ENCODE measurements at places on chromosomes 1 and 21.

DNA sequence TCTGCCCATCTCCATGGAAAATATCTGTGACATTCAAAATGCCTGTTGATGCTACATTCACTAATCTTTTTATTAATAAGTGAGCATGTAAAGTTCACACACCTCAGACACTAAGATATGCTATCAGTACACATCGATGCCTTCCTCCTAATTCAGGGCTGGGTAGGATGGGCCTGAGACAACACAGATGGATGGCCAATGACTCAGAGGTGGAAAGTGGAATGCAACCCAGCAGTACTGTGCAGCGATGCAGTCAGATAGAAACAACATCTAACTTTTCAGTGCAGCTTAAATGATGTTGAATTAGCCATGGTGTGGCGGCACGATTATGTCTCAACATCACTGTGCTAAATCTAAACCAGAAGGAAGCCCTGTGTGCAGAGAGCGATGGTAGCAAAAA, 161.6 kb upstream of the KCNJ15 start:
- DNase-seq = peak; percentile 6

GRCh38 chr1:20261095-20261494, 29.6 kb upstream of the VWA5B1 start:
- DNase-seq = no peak

DNA sequence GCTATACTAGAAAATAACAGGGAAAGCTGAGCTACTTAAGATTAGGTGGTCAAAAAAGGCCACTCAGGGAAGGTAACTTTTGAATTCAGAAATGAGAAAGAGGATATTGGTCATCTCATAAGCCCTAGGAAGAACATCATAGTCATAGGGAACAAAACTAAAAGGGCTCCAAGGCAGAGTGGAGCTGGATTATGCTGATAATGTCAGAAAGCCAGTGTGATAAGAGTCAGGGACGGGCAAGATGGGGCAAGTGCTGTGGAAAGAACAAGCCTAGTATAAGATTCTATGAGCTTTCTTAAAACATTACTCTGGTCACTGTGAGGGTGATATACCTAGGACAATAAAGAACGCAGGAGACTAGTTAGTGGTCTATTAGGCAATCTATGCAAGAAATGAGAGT, 106.6 kb downstream of the DUSP10 start:
- no peak for DNase-seq

DNA sequence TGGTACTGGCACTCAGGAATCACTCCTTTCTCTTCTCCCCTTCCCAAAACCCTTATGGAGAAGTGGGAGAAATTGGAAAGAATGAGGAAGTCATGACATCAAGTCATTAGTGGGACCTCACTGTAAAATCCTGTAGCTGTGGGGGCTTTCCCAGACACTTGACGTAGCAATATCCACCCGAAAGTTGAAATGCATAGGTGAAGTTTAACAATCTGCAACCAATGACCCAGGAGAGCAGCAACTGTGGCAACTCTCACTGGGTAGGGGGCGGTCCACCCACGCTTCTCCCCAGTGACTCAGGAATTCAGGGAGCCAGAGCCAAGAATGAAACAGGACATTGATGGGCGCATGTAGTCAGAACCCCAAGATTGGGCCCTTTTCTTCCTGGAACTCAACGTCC, 27.0 kb downstream of the ABCA4 start:
- DNase-seq = peak; percentile 77

- no peak for DNase-seq
These were observed 20.0 kb downstream of the PHLDA3 start for GRCh38 chr1:201448990-201449389.

DNA sequence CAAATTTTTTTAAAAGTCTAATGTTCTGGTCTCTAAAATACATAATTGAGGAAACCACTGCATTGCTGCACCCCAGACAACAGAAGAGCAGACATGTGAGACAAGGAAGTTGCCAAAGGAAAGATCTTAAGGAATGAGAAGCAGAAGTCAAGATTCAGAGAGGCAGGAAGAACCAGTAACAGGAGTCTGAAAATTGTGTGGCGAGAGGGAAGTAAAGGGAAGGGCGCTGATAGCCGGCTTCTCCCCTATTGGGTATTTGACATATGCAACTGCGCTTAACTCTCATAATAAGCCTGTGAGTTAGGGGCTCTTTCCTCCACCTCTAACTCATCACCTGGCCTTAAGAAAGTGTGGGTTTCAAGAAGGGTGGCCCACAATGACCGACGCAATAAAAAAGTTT, 21.9 kb upstream of the KIF14 start:
- DNase-seq = no peak

DNA sequence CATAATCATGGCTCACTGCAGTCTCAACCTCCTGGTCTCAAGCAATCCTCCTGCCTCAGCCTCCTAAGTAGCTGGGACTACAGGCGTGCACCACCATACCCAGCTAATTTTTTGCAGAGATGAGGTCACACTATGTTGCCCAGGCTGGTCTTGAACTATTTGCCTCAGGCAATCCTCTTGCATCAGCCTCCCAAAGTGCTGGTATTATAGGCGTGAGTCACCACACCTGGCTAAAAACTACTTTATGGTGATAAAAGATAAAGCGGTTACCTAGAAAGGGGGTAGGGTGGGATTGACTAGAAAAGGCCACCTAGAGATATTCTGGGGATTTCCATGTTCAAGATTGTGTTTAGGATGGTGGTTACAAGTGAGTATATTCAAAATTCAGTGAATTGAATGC, 5.0 kb downstream of the TSTD1 start:
- DNase-seq = no peak

DNA sequence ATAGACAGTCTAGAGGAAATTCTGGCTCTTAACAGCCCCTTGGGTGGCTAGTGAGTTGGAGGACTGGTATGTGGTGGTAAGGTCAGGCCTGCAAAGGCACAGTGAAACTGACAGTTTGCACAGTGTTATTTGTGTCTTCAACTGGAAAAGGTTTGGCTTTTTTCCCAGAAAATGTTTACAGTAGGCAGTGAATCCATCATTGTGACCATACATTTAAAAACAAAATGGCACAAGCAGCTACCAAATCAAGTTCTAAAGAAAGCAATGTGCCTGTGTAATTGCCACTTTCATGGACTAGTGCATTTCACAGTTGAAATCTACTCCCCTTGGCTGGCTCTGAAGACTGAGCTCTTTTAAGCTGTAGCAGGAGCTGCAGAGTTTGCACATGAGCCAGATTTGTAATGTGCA, 24.8 kb downstream of the ATPAF1 start:
- peak; percentile 67 for DNase-seq

- DNase-seq = no peak
These were observed 20.9 kb downstream of the SLC1A7 start for GRCh38 chr1:53121319-53122172.

DNA sequence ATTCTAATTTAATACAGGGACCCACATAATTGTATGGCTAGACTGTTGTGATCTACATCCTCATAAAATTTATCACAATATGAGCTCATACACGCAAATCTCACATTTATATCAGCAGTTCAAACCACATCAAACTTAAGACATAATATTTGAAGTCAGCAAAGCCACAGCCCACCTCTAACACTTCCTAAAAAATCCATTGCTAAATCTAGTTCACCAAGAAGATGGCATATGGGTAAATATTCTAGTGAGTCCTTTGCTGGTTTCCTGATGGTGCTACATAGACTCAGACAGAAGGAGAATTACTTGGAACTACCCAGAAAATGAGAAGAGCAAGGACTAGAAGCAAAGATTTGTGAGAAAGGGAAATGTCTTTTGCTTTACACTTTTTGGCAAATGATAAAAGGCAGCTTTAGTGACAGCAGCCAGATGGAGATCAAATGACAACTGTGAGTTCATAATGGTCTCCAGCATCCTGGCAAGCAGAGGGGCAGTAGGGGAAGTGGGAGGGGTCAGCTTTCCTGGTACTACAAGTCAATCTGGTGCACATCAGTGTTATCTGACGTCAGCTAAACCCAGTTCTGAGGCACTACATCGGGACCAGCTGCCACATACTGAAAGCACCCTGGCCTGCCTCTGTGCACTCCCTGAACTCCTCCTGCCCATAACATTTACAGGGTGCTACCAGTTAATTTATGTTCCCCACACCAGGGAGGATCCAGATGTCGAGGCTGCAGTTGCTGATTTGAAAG, 10.6 kb upstream of the GADD45A start:
- DNase-seq = peak; percentile 37

GRCh38 chr1:215192306-215192705, 109.8 kb downstream of the KCNK2 start:
- no peak for DNase-seq

- no peak for DNase-seq
These were observed 243.5 kb downstream of the TGFB2 start for GRCh38 chr1:218588540-218589172.

- no peak for DNase-seq
These were observed 135.9 kb upstream of the CHRM3 start for GRCh38 chr1:239250353-239251035.

DNA sequence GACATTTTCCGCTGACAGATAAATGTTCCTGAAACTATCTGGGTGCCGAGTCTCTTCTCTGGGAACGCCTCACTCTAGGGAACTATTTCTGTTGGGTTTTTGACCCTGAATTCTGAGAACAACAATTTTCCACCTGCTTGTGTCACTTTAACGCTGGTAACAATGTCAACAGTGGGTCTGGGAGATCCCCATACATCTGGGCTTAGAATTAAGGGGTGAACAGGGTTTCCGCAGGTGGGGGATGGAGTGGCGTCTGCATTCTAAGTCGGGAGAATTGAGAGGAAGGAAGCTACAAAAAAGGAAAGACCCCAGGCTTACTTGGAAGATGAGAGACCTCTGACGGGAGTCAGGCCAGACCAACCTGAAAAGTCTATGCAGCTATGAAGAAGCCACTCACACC, 8.7 kb downstream of the CD247 start:
- DNase-seq = no peak

GRCh38 chr1:161994175-161994668, 29.4 kb downstream of the OLFML2B start:
- no peak for DNase-seq

GRCh38 chr1:195520757-195521156, 1087.5 kb downstream of the KCNT2 start:
- no peak for DNase-seq

GRCh38 chr1:178238722-178239510, 145.0 kb downstream of the RASAL2 start:
- DNase-seq = peak; percentile 83

- DNase-seq = no peak
These were observed 95.1 kb downstream of the GPATCH2 start for GRCh38 chr1:217535601-217536377.

DNA sequence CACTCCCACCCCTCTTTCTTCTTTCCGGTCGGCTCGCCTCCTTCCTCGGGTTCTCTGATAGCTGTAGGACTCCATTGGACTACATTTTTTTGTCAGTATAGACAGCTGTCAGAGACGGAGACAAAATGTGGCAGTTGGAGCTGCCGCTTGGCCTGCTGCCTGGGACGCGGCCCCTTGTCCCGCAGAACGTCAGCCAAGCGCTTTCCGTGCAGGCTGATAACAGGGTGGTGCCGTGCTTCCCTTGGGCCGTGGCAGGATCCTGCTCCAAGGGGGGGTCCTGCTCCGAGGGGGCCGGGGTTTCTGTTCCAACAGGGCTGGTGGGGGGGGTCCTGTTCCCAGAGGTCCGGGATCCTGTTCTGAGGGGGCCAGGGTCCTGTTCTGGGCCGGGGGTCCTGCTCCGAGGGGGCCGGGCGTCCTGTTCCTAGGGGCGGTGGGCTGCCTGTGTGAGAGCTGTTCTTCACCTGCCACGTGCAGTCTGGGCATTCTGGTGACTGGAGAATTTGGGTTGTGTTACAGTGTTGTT, 4.9 kb downstream of the SKI start:
- no peak for DNase-seq

- DNase-seq = no peak
These were observed 178.3 kb downstream of the CACNA1E start for GRCh38 chr1:181661569-181661968.

- peak; percentile 43 for DNase-seq
These were observed 25.6 kb downstream of the S100A10 start for GRCh38 chr1:151968058-151968457.

DNA sequence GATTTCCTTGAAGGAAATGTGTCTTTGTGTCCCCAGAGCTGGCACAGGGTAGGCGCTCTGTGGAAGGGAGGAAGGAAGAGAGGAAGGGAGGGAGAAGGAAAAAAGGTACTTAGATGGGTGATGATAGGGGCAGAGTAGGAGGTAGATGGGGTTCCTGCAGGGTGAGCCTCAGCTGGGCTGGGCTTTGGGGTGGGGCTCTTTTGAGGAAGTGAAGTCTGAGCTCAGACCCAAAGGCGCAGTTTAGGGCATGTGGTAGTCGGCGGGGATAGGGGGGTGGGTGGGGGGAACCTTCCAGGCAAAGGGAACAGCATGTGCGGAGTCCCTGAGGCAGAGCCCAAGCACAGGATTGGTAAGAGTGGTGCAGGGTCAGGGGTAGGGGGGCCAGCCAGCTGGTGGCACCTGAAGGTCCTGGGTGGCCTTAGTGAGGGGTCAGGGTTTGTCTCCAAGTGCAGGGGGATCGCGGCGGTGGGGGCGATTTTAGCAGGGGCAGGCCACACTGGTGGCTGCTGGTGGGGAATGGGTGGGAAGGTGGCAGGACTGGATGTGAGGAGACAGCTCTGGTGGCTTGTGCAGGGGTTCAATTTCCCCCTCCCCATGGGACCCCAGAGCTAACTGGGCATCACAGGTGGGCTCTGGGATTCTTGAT, 8.4 kb upstream of the HTR6 start:
- DNase-seq = no peak
